ENCODE measurements at places on chromosomes 7 and 10.
A peak's percentile ranks its signal among the peaks of the same experiment; 100 is the strongest.

- no peaks in the 10 kb centered on the region for H3K36me3 ChIP-seq
- DNase-seq = no peak
- no peak overlapping the region for H3K27ac ChIP-seq
- no peak overlapping the region for H3K4me3 ChIP-seq
Measured at GRCh38 chr7:3200504-3200903, 100.5 kb upstream of the SDK1 start.

DNA sequence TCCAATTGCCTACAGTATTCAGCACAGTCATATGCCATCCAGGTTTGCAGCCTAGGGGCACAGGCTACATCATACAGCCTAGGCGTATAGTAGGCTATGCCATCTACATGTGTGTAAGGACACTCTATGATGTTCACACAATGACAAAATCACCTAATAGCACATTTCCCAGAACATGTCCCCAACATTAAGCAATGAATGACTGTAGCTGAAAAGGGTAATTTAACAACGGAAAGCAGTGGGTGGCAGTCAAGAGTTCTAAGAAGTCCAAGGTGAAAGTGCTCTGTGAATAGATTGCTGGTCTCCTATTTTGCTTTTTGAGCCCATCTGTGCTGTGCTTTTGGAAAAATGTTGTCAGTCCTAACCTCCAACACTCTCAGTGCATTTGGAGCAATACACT is 162.6 kb downstream of the KLF6 start:
- peaks cover 2% of the 10 kb centered on the region for H3K4me1 ChIP-seq
- H3K36me3 ChIP-seq = no peaks in the 10 kb centered on the region
- no peak overlapping the region for H3K27ac ChIP-seq
- no peak for DNase-seq
- H3K4me3 ChIP-seq = no peak overlapping the region

DNA sequence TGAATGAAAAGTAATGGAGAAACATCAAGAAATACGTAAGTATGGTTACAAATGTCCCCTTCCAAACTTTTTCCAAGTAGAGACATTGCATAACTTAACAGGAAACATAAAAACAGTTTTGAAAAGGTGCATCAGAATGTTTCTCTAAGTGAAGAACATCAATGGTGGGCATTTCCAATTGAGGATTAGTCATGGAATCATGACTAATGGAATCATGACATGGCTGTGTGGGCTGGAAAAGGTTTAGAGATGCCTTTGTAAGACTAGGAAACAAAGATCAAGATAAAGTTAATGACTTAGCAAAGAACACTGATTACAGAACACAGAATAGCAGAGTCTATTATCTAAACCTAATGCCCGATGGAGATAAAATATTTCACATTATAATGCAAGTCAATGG is 272.0 kb downstream of the HPSE2 start:
- no peaks in the 10 kb centered on the region for H3K36me3 ChIP-seq
- no peaks in the 10 kb centered on the region for H3K4me1 ChIP-seq
- H3K27ac ChIP-seq = no peak overlapping the region
- no peak overlapping the region for H3K4me3 ChIP-seq
- DNase-seq = no peak

DNA sequence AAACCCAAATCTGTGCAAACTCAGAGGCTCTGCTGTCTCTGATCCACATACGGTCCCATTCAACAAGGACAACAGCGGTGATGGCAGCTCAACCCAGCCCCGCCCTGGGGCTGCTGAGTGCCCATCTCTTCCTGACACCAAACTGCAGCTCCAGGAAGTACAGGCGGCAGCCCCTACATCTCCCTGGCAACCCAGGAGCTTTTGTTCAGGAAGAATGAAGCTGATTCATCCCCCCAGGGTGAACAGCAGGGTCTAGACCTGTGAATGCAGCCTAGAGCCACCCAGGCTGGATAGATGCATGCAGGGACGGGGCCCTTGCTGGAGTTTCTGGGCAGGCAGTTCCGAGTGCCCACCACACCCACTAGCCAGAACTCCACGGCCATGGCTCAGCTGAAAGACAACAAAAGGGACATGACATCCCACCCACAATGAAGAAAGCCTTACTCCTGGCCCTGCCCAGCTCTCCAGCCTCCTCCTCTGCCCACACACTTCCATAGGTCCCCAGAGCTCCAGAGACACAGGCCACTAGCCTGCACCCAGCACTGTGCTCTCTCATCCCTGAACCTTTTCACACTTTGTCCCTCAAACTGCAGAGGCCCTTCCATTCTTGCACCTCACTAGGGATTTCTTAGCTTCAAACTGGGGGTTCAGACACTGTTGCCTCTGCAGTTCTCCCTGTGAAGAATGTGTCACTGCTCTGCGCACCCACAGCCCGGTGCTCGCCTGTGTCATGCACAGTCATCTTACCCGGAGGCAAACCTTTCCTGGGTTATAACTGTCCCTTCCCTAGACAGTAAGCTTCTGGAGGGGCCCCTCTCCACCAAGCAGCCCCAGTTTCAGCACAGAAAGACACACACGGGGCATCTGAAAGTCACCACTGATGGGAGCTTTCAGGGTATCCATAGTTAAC is 99.1 kb downstream of the GRID1 start:
- H3K4me3 ChIP-seq = no peak overlapping the region
- H3K27me3 ChIP-seq = peaks cover 12% of the 10 kb centered on the region
- no peaks in the 10 kb centered on the region for H3K4me1 ChIP-seq
- H3K36me3 ChIP-seq = no peaks in the 10 kb centered on the region

- H3K36me3 ChIP-seq = peaks cover 1% of the 10 kb centered on the region
- H3K27ac ChIP-seq = no peak overlapping the region
- no peak overlapping the region for H3K4me3 ChIP-seq
- H3K27me3 ChIP-seq = no peaks in the 10 kb centered on the region
- no peaks in the 10 kb centered on the region for H3K4me1 ChIP-seq
Measured at GRCh38 chr7:116970238-116970910, 17.1 kb downstream of the ST7 start.

DNA sequence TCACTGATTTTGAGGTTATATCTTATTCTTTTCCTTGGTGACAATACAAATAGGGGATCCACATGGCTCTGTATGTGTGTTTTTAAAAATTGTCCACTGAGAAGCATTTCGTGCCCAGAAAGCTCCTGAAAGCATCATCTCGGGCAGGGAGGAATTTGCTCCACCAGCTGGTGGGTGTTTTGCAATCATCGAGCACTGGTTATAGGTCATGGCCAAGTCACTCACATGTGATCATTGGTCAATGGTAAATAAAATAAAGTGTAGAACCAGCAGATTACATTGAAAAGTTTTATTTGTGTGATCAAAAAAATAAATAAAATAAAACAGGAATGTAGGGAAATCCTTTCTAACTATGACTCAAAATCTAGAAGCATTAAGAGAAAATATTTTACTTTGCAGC is 23.0 kb upstream of the SNX13 start:
- no peak overlapping the region for H3K27ac ChIP-seq
- no peaks in the 10 kb centered on the region for H3K4me1 ChIP-seq
- no peaks in the 10 kb centered on the region for H3K36me3 ChIP-seq
- DNase-seq = no peak
- no peaks in the 10 kb centered on the region for H3K27me3 ChIP-seq
- no peak overlapping the region for H3K4me3 ChIP-seq

- H3K4me3 ChIP-seq = no peak overlapping the region
- DNase-seq = no peak
- no peaks in the 10 kb centered on the region for H3K27me3 ChIP-seq
- no peaks in the 10 kb centered on the region for H3K36me3 ChIP-seq
Measured at GRCh38 chr7:37092548-37092947, 356.1 kb downstream of the ELMO1 start.

DNA sequence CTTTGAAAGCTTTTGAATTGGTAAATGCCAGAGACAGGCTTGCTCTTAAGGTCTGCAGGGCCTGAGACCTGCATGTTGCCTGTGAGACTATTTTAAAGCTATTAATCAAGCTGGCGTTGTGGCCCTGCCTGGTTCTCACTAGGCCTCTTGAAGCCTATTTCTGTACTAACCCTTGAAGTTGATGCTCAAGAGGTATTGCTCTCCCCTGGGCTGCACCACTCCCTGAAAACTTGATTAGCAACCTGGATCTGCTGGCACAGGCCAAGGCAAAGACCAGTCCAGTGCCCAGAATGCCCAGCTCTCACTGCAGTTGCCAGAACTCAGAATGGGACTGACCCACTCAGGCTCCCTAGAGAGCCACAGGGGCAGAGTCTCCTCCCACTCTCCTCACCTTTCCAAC is 220.0 kb upstream of the MEOX2 start:
- no peak overlapping the region for H3K27ac ChIP-seq
- no peak for DNase-seq
- H3K4me3 ChIP-seq = no peak overlapping the region
- H3K4me1 ChIP-seq = no peaks in the 10 kb centered on the region

DNA sequence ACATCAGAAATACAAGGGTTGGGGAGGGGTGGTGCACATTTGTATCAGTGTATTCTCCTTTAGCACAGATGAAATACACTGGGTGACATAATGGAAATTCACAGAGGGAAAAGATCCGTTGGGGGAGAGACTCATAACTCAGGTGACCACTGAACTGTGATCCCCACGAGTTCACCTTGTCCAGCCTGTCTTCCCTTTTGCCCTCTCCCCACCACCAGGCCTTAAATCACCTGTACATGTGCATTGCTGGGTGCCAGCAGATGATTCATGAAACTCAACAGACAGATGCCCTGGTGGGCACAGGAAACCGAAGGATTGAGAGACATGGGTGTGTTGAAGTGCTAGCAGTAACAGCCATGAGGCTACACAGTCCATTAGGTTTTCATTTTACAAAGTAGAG is 253.3 kb downstream of the PLXNA4 start:
- no peaks in the 10 kb centered on the region for H3K4me1 ChIP-seq
- H3K27ac ChIP-seq = no peak overlapping the region
- DNase-seq = no peak
- peaks cover 20% of the 10 kb centered on the region for H3K27me3 ChIP-seq

GRCh38 chr10:124339119-124340032 is 79.3 kb downstream of the OAT start:
- H3K27me3 ChIP-seq = no peaks in the 10 kb centered on the region
- no peaks in the 10 kb centered on the region for H3K36me3 ChIP-seq
- no peak for DNase-seq
- H3K4me3 ChIP-seq = no peak overlapping the region
- peaks cover 23% of the 10 kb centered on the region for H3K4me1 ChIP-seq

DNA sequence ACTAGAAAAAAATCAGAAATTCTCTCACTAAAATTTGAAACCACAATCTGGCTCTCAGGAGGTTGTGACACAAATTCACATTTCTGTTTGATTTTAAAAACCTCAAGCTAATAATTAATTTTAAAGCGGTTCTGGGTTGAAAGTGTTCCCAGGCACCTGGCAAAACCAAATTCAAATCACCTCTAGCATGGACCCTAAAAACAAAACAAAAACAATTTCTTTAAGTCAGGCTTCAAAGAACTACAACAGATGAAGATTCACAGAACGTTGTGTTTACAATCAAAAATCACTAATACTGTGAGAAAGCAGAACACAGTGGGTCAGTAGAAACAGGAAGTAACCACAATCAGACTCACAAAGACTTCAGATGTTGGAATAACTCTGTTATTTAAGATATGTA is 7.2 kb upstream of the RELN start:
- H3K27ac ChIP-seq = no peak overlapping the region
- H3K36me3 ChIP-seq = no peaks in the 10 kb centered on the region
- no peak overlapping the region for H3K4me3 ChIP-seq
- peaks cover 16% of the 10 kb centered on the region for H3K27me3 ChIP-seq

GRCh38 chr10:31803606-31804351 is 124.9 kb downstream of the ARHGAP12 start:
- peaks cover 3% of the 10 kb centered on the region for H3K4me1 ChIP-seq
- H3K4me3 ChIP-seq = no peak overlapping the region
- H3K27ac ChIP-seq = no peak overlapping the region
- no peaks in the 10 kb centered on the region for H3K36me3 ChIP-seq
- DNase-seq = no peak

DNA sequence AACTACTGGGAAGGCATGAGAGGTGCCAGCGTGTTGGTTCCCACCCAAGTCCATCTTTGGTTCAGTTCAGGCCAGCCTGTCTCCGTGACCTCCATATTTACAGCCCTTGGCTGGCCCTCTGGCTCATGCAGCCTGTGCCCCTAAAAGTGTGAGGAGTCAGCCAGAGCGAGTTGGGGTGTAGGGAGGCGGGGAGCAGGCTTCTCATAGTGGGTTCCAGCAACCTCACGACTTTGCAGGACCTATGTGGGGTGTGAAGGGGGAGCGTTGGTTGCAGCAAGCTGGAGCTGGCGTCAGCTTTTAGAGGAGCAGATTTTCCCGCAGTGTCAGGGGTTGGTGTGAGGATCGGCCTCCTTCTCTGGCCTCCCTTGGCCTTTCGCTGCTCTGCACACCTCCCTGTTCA is 9.8 kb downstream of the TSPAN14 start:
- H3K36me3 ChIP-seq = no peaks in the 10 kb centered on the region
- H3K27me3 ChIP-seq = no peaks in the 10 kb centered on the region
- no peak overlapping the region for H3K4me3 ChIP-seq
- DNase-seq = no peak
- peak overlapping the region; percentile 87 for H3K27ac ChIP-seq
- H3K4me1 ChIP-seq = peaks cover 59% of the 10 kb centered on the region

DNA sequence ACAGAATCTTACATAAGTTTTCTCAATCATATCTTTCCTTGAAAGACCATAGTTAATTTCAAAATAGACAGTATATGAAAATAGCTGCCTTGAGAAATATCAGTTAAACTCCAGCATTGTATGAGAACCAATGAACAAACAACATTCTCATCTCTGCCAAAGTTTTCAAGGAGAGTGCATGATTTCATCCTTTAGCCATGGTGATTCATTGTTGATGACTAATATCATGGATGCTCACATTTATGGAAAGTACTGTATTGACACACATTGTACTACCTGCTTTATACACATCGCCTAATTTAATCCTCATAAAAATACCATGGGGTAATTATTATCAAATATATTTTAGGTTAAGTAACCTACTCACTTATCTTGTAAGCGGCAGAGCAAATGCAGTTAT is 250.3 kb downstream of the CNTNAP2 start:
- H3K27ac ChIP-seq = no peak overlapping the region
- H3K36me3 ChIP-seq = no peaks in the 10 kb centered on the region

DNA sequence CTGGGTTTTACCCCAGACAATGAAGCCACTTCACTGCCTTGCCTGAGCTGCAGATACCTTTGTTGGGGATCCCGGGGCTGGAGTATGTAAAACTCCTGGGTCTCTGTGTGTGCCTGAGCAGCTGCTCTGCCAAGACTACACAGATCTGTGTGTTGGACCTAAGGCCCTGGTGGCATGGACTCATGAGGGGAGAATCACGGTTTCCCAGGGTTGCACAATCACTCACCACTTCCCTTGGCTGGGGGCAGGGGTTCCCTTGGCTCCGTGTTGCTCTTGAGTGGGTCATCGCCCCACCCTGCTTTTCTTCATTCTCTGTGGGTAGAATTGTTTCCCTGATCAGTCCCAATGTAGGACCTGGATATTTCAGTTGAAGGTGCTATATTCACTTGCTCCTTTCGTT is 13.9 kb upstream of the TBATA start:
- no peak overlapping the region for H3K27ac ChIP-seq
- no peak overlapping the region for H3K4me3 ChIP-seq
- H3K27me3 ChIP-seq = no peaks in the 10 kb centered on the region
- no peaks in the 10 kb centered on the region for H3K36me3 ChIP-seq

DNA sequence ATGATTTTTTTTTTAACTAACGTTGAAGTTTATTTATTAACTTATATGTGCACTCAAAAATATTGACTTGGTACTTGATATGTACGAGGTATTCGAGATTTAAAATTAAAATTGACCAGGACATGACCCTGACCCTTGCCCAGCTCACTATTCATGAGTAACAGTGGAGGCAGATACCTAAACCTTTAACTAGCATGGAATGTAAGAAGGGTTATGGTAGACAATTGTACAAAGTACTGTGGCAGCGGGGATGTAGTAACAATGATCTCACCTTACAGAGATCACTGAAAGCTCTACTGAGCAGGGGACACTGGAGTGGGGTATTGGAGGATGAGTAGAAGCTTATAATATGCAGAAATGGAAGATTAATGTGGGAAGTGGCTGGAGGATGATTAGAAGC is 60.8 kb downstream of the ADRA2A start:
- no peaks in the 10 kb centered on the region for H3K27me3 ChIP-seq
- H3K27ac ChIP-seq = no peak overlapping the region
- H3K4me3 ChIP-seq = no peak overlapping the region
- DNase-seq = no peak

All from lung (tissue), 17 donors.